ENCODE measurements at places on chromosomes 1 and 21.
A peak's percentile ranks its signal among the peaks of the same experiment; 100 is the strongest.

DNA sequence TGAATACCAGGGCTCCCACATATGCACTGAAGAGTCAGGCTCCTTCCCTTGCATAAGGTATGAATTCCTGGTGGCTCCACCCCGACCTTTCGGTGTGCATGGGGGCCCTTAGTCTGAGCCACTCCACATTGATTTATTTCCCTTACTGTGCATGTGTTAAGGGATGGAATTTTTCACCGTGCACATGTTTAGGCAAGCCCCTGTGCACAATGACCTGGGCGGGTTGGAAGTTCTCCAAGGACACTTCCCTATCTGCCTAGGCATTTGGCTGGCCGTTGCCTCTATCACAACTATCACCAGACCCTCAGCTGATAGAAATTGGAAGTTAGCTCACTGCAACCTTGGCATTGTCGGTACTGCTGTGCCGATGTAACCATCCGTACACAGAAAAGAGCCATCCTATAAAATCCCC is 9.7 kb downstream of the S100A6 start:
- no peak for DNase-seq

- DNase-seq = peak; percentile 93
Measured at GRCh38 chr1:147235822-147236221, 6.7 kb upstream of the CHD1L start.

DNA sequence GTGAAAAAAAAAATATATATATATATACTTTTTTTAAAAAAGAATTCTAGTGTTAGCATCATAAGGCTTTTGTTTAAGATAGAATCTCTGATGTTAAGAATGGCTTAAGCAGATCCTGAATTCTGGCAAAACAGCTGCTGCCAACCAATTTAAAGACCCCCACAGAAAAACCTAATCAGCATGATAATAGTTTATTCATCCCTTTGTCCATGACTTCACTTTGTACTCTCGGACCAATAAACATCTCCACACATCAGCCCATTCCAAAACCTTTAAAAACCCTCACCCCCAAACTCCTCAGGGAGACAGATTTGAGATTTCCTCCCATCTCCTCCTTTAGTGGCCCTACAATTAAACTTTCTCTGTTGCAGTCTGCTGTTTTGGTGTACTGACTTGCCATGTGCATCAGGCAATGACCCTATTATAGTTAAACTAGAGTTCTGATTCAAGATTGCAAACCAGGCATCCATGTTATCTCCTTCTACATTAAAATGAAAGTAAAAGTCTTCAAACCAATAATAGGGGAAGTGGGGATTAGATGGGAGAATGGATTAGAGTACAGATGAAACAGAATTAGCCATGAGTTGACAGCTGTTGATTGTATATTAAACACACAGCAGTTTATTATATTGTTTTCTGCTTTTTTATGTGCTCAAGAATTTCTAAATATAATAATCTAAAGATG is 9.8 kb upstream of the PHTF1 start:
- DNase-seq = no peak

DNA sequence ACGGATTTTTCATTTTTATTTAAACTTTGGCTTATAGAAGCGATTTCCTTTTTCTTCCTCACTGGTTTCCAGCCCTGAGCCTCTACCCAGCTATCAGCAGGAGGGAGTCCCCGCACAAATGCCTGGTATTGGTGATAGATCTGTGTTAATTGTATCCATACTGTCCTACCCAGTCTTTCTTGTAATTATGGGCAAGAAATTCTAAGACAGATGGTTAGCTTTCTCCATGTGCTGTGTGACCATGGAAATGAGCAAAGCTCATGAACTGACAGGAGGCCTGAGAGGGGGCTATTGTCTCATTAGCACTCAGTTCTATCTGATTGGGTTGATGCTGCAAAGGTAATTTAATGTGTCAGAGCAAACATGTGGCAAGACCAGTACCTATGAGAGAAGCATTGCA is 108.1 kb upstream of the IVNS1ABP start:
- DNase-seq = no peak

DNA sequence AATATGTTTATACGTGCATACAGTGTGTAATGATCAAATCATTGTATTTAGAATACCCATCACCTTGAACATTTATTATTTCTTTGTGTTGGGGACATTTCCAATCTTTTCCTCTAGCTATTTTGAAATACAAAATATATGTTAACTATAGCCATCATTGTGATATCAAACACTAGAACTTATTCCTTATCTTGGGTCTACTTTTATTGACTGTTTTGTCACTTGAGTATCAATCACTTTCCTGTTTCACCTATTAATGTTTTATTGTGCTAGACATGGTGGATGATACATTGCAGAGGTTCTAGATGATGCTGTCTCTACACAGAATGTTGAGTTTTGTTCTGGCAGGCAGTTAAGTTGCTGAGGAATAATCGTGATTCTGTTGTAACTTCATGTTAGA is 45.9 kb downstream of the STXBP3 start:
- DNase-seq = no peak

Data from right lobe of liver (tissue), 6 donors.